ENCODE measurements at places on chromosomes 1 and 21. TPM values are rescaled to one million over a fixed set of nuclear protein-coding genes. Genes with fewer than 3 reads are reported as not detected.

DNA sequence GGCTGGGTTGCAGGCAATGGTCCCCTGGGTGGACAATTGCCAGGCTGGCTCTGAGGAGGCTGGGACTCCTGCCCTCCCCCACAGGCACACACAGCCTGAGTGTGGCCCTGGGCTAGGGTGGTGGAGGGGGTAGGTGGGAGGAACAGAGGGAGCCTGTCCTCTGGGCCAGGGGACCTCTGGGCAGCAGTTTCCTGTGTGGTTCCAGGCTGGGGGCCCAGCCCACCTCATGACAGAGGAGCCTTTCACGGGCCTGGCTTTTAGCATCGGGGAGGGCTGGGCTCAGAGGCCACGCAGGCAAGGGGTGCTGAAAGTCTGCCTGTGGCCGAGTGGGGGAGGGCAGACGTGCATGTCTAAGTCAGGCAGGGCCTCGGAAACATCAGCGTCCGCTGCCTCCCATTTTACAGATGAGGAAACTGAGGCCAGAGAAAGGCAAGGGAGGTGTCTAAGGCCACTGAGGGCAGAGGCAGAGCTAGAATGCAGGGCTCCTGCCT is 7.0 kb downstream of the EXTL1 start:
- no peaks in the 10 kb centered on the region for H3K36me3 ChIP-seq
- H3K4me1 ChIP-seq = no peaks in the 10 kb centered on the region
- peak; percentile 37 for DNase-seq
- peaks cover 2% of the 10 kb centered on the region for H3K27me3 ChIP-seq
- H3K4me3 ChIP-seq = no peak overlapping the region
- H3K27ac ChIP-seq = no peak overlapping the region

GRCh38 chr1:224064150-224064549 is 49.8 kb upstream of the FBXO28 start:
- H3K4me1 ChIP-seq = no peaks in the 10 kb centered on the region
- H3K27ac ChIP-seq = no peak overlapping the region
- no peak overlapping the region for H3K4me3 ChIP-seq
- no peak for DNase-seq
- no peaks in the 10 kb centered on the region for H3K36me3 ChIP-seq
- peaks cover 4% of the 10 kb centered on the region for H3K27me3 ChIP-seq

DNA sequence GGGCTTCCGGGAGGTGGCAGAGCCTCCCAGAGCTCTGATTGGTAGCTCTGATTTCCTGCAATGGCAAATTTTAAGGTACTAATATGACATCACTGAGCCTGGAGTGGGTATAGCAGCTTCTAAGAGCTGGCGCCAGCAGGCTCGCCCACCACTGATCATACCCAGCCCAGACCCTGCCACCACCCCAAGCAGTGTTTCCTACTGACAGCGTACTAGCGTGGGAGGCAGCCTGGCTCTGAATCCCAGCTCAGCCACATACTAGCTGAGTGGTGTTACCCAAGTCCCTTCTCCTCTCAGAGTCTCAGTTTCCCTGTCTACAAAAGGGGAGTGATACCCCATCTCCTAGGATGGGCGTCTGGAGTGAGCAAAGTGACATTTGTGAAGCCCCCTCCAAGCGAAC is 13.0 kb upstream of the ALDH4A1 start:
- no peaks in the 10 kb centered on the region for H3K36me3 ChIP-seq
- peaks cover 14% of the 10 kb centered on the region for H3K4me1 ChIP-seq
- H3K27ac ChIP-seq = no peak overlapping the region

- no peaks in the 10 kb centered on the region for H3K4me1 ChIP-seq
- H3K4me3 ChIP-seq = no peak overlapping the region
- peaks cover 50% of the 10 kb centered on the region for H3K27me3 ChIP-seq
Measured at GRCh38 chr1:5748286-5749225, 243.7 kb downstream of the NPHP4 start.

DNA sequence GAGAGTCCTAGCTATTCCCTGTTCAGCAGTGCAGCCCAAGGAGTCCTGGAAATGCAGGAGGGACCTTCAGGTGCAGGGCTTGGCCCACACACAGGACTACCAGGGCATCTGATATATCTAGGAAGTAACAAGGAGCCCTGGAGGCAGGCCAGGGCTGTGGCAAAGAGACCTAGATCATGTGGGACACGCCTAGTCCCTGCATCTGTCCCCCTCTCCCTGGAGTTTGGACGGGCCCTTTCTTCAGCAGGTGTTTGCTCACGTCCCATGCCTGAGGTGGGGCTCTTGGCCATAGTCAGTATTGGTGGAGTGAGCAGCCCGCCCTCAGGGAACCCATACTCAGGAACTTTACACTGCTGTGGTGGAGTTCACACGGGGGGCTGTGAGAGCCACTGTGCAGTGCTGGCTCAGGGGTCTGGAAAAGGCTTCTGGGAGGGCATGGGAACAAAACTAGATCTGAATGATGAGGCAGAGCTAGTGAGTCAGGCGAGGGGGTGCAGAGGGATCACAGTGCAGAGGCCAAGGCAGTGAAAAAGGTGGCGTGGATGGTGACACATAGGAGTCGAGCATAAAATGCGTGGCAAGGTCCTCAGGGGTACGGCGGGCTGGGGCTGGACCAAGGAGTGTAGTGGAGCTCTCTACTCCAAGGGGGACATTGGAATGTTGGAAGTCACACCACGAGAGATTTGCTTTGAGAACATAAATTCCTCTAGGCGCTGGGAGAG is 25.6 kb downstream of the TMEM53 start:
- H3K4me1 ChIP-seq = no peaks in the 10 kb centered on the region
- H3K27me3 ChIP-seq = no peaks in the 10 kb centered on the region
- H3K27ac ChIP-seq = no peak overlapping the region

GRCh38 chr1:175553280-175553679 is 190.1 kb downstream of the TNR start:
- DNase-seq = no peak
- H3K4me1 ChIP-seq = no peaks in the 10 kb centered on the region
- H3K36me3 ChIP-seq = no peaks in the 10 kb centered on the region
- H3K27ac ChIP-seq = no peak overlapping the region

DNA sequence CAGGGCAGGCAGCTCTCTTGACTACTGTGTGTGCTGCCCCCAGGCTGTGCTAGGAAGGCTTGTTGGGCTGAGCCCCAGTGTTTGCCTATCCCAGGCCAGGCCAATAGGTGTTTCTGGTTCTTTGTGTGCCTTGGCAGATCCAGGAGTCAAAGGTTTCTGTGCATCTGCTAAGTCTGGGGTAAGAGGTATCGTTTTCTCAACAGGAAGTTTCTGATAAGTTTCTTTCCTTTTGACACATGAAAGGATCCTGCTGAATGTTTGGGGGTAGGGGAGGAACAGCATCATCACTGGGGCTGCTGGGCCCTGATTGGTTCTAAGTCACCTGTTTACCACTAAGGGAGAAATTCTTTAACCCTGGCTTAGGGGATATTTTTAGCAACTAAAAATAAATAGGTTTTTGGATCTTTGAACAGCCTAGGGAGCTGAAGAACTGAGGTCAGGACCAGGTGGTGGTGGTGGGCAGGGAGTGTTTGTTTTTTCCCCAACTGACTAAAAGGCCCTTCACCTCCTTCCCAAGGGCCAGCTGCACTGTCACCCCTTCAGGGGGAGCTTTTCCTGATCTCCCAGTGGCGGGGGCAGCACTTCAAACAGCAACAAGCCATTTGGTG is 85.1 kb downstream of the KCNN3 start:
- no peak overlapping the region for H3K4me3 ChIP-seq
- no peak overlapping the region for H3K27ac ChIP-seq
- DNase-seq = no peak
- no peaks in the 10 kb centered on the region for H3K36me3 ChIP-seq
- H3K4me1 ChIP-seq = no peaks in the 10 kb centered on the region

GRCh38 chr1:239696317-239696716 is 309.9 kb downstream of the CHRM3 start:
- DNase-seq = no peak
- H3K27me3 ChIP-seq = no peaks in the 10 kb centered on the region
- no peaks in the 10 kb centered on the region for H3K36me3 ChIP-seq

DNA sequence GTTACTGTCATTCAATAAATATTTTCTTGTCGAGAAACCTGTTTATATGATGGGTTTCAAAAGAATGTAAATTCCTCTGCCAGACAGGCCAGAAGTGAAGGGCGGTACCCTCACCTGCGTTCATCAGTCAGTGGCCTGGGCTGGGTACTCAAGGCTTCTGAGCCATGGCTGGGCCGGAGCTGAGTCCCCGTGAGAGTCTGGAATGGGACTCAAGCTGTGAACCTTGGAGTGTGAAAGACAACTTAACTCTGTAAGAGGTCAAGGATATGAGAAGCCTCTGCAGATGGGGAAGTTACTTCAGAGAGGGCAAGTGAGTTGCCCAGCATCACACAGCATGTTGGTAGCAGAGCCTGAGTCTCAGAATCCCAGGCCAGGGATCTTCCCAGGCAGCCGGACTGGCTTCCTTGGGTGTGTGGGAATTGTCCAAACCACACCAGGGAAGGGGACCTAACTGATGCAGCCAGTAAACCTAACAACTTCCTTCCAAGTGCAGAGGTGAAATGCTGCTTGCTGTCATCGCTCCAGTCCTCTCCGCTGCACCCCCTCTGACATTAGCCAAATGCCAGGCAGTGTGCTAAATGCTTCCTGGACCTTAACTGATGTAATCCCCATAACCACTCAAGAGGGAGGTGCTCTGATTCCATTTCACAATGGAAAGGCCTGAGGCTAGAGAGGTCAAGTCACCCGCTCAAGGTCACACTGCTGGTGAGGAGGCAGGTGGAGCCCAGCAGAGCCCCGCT is 4.8 kb downstream of the DISP3 start:
- no peak overlapping the region for H3K27ac ChIP-seq
- H3K27me3 ChIP-seq = peaks cover 20% of the 10 kb centered on the region
- no peaks in the 10 kb centered on the region for H3K4me1 ChIP-seq
- H3K36me3 ChIP-seq = no peaks in the 10 kb centered on the region
- DNase-seq = no peak

- H3K27ac ChIP-seq = no peak overlapping the region
- peaks cover 44% of the 10 kb centered on the region for H3K27me3 ChIP-seq
- H3K36me3 ChIP-seq = no peaks in the 10 kb centered on the region
- DNase-seq = no peak
- H3K4me3 ChIP-seq = no peak overlapping the region
Measured at GRCh38 chr1:154866257-154867063, 3.6 kb downstream of the KCNN3 start.

DNA sequence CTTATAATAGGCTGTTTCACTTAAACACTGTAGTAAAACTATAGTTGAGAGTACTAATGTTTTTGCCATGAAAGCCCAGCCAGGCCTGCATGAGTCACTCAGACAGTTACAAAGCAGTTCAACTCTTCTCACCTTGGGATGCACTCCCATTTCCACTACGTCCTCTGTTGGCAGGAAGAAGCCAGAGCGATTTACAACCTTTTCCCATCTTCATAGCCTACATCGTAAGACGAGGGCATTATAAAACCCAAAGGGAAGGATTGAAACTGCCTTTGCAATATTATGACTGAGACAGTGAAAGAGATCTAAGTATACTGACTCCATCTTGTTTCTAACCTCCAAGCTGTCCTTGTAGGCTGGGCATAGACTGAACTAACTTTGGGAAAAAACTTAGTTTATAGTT is 71.8 kb upstream of the CSF1 start:
- H3K36me3 ChIP-seq = no peaks in the 10 kb centered on the region
- H3K27ac ChIP-seq = no peak overlapping the region
- H3K27me3 ChIP-seq = no peaks in the 10 kb centered on the region
- H3K4me3 ChIP-seq = no peak overlapping the region

DNA sequence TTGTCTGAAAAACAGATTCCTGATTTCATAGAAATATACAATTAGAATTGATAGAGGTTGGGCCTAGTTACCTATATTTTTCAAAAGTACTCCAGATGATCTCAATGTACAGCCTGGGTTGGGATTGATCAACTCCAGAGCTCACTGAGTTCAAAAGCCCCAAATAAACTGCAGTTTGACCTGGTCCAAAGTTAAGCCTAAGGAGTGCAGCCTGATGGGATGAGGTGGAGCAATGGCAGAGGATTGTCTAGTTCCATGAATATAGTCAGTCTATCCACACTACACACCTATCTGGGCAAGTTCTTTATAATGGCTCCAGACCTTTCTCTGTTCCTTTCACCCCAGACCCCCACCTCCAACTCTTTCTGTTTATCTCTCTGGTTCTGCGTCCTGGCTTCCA is 49.2 kb downstream of the C8A start:
- H3K4me3 ChIP-seq = no peak overlapping the region
- H3K27ac ChIP-seq = no peak overlapping the region
- no peaks in the 10 kb centered on the region for H3K36me3 ChIP-seq
- no peak for DNase-seq
- no peaks in the 10 kb centered on the region for H3K27me3 ChIP-seq
- no peaks in the 10 kb centered on the region for H3K4me1 ChIP-seq

DNA sequence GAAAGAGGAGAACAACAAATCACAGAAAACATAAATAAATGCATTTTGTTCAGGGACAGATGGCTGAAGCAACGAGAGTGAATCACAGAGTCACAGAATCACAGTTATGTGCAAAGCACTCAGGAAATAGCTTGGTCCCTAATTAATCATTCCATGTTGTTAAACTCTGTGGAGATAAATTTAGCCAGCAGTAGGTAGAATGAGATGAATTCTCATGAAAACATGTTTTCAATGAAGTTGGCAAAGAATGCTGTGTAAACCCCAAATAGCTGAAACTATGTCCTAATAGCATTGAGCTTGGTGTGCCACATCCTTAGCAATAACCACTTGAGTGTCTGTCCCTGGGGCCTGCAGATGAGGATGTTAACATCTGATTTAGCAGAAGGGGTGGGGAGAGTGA is 20.4 kb downstream of the LEPR start:
- DNase-seq = no peak
- no peaks in the 10 kb centered on the region for H3K27me3 ChIP-seq
- no peaks in the 10 kb centered on the region for H3K4me1 ChIP-seq
- no peak overlapping the region for H3K4me3 ChIP-seq

DNA sequence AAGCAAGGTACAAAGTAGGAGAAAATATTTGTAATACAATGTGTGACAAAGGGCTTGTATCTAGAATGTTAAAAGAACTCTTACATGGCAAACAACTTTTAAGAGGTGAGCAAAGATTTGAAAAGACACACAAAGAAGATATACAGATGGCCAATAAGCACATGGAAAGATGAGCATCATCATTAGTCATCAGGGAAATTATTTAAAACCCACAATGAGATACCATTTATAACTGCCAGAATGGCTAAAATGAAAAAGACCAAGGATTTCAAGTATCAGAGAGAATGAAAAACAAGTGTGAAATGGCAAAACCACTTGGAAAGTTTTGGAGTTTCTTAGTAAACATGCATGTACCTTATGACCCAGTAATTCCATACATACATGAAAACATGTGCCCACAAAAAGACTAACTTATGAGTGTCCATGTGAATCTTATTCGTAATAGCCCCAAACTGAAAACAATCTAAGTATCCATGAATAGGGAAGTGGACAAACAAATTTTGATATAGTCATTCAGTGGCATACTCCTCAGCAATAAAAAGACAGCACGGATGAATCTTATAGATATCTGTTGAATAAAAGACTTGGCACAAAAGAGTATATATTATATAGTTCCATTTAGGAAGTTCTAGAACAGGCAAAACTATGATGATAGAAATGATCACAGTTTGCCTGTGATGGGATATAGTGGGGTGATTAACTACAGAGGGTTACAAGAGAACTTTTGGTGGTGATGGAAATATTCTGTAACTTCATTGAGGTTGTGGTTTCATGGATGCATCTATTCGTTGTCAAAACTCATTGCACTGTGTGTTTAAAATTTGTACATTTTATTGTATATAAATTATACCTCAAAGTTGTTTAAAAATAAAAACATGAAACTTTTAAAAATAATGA is 82.0 kb downstream of the DISP1 start:
- no peaks in the 10 kb centered on the region for H3K27me3 ChIP-seq
- peaks cover 5% of the 10 kb centered on the region for H3K4me1 ChIP-seq

The BRINP3 gene
- total RNA-seq = 0.47 TPM

The CD5L gene
- 2.2 TPM for total RNA-seq

The NBL1 gene
- 90.4 TPM for total RNA-seq

The AKT3 gene
- 44.9 TPM for total RNA-seq

The TPTE gene
- not detected for total RNA-seq
